GM10248 (cell line): ENCODE measurements at places on chromosomes 6 and 20.

- no peak for DNase-seq
These were observed 183.4 kb upstream of the FBXL4 start for GRCh38 chr6:99130897-99131873.

- DNase-seq = no peak
These were observed 6.0 kb downstream of the LHFPL5 start for GRCh38 chr6:35810971-35811698.

- DNase-seq = no peak
These were observed 13.4 kb downstream of the ALDH8A1 start for GRCh38 chr6:134936476-134936875.

GRCh38 chr20:58722877-58723627 is 30.5 kb downstream of the NPEPL1 start:
- DNase-seq = no peak

GRCh38 chr20:5557123-5557522 is 193.1 kb upstream of the SHLD1 start:
- DNase-seq = peak; percentile 50

DNA sequence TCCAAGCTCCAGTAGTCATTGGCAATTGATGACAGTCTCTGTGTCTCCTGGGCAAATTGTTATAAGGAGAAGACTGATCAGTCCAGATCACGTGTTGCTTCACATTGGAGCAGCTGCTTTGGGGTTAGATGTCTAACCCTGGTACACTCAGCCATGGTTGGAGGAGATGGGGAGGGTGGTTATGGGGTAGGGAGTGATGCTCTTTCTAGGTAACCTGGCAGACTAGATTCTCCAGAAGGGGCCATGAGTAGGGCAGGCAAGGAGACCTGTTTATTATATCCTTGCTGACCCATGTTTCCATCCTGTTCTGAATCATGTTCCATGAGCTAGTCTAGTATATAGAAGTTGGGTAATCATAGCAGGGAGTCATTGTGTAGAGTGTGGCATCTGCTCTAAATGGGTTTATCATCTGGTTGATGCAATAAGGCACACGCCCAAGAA is 50.8 kb upstream of the BACH2 start:
- no peak for DNase-seq

- DNase-seq = no peak
These were observed 72.7 kb upstream of the RCAN2 start for GRCh38 chr6:46563924-46564323.

DNA sequence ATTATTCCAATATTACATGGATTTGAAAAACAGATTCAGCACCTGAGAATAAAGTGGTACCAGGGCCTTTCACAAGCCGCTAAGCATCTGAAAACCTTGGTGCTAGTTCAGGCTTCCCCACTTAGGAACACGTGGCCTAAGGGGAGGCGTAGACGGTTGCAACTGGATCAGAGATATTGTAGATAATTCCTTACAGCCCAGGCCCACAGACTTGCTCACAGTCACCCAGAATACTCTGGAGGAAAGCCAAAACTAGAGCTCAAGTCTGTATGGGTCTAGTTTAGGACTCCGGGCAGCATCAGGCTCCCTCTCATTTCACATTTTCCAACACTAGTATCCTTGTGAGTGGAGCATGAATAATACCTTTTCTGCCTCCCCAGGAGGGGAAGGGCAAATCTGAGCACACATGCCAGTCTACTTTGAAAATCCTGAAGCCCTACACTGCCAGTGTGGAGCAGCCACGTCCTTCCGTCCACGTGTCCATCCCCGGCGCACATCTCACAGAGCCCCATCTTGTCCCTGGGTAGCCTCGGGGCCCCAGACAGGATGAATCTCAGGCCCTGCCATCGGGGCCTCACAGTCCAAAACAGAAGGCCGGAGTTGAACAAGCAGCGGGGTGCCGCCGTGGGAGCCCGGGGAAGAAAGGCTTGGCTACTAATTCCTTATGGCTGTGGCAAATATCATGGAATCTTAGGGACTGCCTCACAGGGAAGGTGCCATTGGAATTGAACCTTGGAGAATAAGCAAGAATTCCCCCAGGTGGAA is 299.3 kb downstream of the NRN1 start:
- no peak for DNase-seq

DNA sequence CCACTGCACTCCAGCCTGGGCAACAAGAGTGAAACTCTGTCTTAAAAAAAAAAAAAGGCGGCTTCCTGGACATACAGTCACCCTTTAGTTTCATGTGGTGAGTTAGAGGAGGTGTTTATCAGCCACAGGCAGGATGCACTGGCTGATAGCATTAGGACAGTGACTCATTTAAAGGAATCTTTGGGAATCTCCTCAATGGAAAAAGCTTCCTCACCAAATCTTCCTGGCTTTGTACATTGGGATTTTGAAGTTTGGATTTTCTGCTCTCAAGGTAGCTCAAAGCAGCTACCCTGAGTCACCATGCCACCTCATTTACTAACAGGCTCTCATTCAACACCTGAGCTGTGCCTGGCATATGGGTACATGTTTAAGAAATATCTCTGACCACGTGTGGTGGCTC is 20.2 kb downstream of the PRPH2 start:
- DNase-seq = no peak

- no peak for DNase-seq
These were observed 149.7 kb downstream of the LRRC1 start for GRCh38 chr6:53944543-53944942.

- no peak for DNase-seq
These were observed 110.0 kb downstream of the SCML4 start for GRCh38 chr6:107714104-107714503.

DNA sequence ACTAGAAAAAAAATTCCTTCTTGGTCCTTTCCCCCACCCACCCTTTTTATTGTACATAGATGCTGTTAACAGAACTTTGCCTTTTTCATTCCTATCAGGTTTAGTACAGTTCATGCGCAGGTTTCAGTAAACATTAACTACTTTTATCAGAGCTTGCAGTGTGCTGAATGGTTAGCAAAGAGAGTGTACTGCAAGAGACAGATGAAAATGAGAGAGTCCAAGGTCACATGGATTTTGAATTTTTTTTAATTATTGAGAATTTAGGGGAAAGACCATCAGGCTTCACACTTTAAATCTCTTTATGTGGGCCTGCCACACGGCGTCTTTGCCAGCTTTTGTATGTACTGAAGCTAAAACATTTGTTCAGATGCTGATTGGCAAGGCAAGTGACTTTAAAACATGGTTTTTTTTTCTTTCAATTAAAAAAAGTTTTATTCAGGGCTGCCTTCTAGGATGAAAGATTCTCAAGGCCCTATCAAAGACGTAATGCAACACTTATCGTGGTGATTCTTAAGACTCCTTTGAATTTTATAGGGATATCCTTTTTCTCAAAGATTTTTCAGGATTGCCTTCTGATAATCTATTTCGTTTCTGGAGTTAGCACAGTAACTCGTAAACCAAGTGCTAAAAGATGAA is 32.2 kb downstream of the RREB1 start:
- DNase-seq = no peak

GRCh38 chr6:34099878-34100277 is 46.0 kb downstream of the GRM4 start:
- no peak for DNase-seq

- no peak for DNase-seq
These were observed 37.8 kb downstream of the MCUR1 start for GRCh38 chr6:13776602-13777001.

GRCh38 chr6:12350644-12351170 is 60.5 kb downstream of the EDN1 start:
- no peak for DNase-seq

- DNase-seq = no peak
These were observed 78.4 kb downstream of the RNF144B start for GRCh38 chr6:18465410-18466154.

- DNase-seq = peak; percentile 64
These were observed 40.1 kb upstream of the DYNLRB1 start for GRCh38 chr20:34475979-34476736.

- no peak for DNase-seq
These were observed 11.3 kb downstream of the MBOAT1 start for GRCh38 chr6:20200761-20201630.

- DNase-seq = peak; percentile 69
These were observed at the start of gene FUCA2 for GRCh38 chr6:143510991-143511891. FUCA2 (minus strand) TSS chr6:143511720; CDS start chr6:143511634, 86 bp downstream.

DNA sequence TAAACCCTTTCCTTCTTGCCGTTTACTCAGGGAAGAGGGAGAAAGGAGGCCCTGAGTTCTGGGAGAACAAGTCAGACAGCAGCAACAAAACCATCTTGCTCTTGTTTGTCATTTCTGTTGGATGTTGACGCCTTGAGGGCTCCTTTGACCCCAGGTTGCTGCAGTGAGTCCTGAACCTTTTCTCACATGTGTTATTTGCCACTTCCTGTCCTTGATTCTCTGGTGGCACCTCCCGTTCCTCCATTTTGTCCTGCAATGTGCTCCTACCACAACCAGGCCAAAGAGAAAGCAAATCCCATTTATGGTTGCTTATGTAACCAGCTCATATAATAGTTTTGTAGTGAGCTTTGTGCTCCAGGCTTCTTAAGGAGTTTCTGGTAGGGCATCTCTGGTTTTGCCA is 66.6 kb upstream of the ADGRF4 start:
- no peak for DNase-seq

GRCh38 chr6:41345901-41346300 is 10.5 kb downstream of the NCR2 start:
- no peak for DNase-seq

- no peak for DNase-seq
These were observed 32.5 kb upstream of the TMEM244 start for GRCh38 chr6:129893640-129894039.

DNA sequence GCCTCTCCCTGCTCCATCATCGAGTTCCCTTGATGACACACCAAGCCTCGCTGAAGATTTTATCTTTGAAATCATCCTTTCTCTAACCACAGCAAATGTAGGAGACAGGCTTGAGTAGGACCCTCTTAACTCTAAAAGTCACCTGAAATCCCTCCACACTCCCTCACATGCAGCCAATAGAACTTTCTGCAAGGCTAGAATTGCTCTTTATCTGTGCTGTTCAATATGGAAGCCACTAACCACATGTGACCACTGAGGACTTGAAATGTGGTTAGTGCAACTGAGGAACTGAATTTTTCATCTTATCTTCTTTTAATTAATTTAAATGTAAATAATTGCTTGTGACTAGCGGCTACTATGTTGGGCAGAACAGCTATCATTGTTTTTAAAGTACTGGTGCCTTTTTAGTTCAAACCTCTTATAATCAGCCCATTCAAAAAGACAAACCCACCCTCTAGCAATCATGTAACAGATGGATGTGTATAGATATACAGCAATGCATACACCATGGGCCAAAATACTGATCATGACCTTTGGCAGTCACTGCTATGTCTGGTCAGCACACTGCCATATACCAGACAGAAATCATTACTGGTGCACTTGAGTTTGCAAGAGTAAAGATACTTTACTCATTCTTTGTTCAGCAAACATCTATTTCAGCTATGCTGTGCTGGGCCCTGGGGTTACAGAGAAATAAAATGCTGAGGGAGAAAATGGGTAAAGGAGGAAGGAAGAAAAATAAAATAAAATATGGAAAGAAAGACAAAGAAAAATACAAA is 50.0 kb downstream of the GFOD1 start:
- no peak for DNase-seq

DNA sequence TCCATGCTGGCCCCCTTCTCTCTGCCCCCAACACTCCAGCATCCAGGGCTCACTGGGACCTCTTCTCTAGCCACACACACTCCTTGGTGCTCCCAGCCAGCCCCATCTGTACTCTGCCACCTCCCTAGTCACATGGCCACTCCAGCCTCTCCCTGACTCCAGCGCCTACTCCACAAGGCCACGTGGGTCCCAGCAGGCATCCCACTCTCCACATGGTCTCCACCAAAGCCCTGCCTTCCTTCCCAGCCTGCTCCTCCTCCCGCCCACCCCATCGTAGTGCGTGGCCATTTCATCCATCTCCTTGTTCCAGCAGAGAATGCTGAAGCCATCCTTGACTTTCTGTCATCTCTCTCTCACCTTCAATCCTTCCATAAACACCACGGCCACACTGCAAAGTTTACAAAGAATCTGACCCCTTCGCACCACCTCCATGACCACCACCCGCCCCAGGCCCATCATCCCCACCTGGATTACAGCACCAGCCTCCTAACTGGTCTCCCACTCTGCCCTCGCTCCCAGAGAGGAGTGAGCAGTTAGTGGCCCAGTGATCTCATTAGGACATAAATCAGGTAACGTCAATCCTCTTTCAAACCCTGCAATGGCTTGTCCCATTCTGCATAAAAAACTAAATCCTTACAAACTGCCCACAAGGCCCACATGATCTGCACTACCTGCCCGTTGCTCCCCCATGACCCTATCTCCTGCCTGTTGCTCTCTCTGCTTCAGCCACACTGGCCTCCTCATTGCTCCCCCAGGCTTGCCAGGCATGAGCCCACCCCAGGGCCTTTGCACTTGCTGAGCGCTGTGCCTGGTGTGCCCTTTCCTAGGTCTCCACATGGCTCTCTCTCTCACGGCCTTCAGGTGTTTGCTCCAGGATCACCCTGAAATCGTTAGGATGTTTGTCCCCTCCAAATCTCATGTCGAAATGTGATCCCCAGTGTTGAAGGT is 96.2 kb downstream of the GRM4 start:
- no peak for DNase-seq

DNA sequence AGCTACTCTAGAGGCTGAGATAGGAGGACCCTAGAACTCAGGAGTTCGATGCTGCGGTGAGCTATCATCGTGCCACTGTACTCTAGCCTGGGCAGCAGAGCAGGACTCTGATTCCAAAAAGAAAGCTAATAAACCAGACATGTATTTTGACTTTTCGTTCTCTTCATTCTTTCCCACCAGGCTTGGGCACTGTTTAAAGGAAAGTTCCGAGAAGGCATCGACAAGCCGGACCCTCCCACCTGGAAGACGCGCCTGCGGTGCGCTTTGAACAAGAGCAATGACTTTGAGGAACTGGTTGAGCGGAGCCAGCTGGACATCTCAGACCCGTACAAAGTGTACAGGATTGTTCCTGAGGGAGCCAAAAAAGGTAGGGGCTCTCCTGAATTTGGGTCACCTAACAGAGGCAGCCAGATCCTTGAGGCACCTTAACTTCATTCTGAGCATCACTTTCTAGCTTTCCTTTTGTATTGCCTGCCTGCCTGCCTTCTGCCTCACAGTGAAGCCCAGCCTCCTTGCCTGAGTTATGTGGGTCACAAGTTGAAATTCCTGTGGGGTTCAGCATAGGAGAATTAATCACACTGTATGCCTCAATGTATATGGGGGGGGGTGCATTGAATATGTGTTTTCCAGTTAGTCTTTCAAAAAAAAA is 3.2 kb downstream of the IRF4 start:
- no peak for DNase-seq

DNA sequence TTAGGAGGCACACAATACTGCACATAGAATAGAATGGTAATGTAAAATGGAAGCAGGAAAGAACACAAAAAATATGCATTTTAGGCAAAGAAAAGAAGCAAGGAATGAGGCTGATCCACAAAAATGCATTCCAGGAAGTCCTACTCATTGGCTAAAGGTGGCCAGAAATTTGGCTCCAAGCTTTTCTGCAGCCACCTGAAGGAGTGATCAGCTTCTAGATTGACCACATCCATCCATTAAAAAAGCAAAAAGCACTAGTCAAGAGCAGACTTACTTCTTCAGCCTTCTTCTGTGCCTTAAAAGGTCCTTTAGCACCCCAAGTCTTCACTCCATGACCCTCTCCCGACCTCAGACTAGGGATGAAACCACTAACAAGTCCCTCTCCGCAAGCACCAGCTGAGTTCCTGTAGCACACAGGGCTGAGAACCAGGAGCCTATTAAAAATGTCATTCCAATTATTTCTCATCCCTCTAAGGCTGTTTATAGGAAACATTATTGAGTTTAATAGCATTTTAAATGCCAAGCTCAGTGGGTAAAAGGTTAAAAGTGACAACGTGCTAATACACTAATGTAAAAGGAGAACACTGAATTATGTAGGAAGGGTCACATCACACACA is 36.5 kb downstream of the TRAM2 start:
- no peak for DNase-seq
